Activated T-cell treated with anti-CD3 and anti-CD28 coated beads, Interleukin-2, amount 50 U/mL, for 48 hours (primary cell): ENCODE measurements at places on chromosomes 6 and 20.

- DNase-seq = no peak
Measured at GRCh38 chr6:144478483-144478882, 193.3 kb downstream of the UTRN start.

DNA sequence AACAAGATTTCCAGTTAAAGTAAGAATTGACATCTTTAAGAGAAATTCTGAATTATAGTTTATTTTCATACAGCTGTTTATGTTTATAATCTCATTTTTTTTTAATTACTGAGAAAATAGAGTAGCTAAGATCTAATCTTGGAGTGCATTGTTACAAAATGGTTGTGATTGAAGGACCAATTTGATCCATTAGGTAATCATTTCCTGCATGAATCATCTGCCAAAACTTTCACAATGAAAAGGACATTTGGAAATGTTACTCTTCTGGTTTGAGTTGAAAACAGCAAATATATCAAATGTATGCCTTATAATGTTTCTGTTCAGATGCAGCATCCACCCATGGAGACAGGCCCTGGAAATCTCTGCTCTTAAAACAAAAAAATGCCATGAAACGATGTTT, 19.0 kb downstream of the TUBB2A start:
- no peak for DNase-seq

DNA sequence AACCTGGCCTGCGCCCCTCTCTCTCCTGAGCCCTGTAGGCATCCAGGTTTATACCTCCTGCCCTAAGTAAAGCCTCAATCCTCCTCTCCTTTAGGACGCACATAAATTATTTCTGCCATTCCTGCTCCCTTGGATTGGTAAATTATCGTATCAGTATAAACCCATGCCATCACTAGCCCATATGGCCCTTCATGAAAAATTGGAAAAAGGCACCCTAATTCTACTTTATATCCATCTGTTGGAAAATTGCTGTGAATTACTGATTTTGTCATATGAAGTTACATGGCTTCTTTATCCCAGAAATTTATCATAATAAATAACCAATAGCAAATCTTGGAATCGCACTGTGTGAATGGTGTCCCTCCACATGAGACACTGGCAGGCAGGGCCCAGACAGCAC, 395.2 kb downstream of the PRKN start:
- DNase-seq = no peak

DNA sequence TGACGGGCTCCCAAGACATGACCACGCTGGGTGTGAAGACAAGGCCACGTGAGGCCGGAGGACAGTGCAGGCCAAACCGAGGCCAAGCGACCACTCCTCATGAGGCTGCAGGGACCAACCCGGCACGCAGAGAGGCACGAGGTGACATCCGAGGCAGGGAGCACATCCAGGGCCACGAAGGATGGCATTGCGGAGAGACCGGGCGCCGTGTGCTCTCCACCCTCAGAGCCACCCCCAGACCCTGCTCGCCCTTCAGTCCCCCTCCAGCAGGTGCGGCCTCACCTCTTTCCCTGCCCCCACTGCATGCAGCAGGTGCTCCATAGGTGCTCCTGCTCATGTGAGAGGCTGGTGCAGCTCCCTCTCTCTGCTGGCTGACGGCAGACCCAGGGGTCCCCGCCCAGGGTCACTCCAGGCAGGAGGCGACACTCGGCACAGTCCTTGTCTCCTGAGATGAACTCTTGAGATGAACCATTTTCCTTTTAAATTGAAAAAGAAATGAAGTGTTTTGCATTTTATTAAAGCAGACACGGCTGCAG, 33.8 kb upstream of the CHRNA4 start:
- DNase-seq = no peak

DNA sequence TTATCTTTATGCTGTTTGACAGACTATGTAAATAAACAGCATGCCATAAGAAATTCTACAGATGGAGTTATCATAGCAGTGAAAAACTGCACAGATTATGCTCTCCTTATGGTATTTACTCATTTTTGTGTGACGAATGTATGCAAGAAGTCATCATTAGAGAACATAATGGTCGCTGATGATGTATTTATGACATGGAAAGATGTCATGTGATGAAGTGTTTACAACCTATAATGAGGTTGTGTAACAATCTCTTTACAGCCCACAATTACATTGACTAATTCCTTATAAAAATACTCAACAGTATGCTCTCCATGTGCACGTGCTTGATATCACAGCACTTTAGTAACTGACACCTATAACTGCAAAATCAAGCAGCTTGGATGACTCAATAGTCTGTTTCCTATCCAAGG, 192.4 kb downstream of the BMP2 start:
- DNase-seq = no peak

GRCh38 chr20:46930640-46931339, 36.1 kb downstream of the EYA2 start:
- no peak for DNase-seq

DNA sequence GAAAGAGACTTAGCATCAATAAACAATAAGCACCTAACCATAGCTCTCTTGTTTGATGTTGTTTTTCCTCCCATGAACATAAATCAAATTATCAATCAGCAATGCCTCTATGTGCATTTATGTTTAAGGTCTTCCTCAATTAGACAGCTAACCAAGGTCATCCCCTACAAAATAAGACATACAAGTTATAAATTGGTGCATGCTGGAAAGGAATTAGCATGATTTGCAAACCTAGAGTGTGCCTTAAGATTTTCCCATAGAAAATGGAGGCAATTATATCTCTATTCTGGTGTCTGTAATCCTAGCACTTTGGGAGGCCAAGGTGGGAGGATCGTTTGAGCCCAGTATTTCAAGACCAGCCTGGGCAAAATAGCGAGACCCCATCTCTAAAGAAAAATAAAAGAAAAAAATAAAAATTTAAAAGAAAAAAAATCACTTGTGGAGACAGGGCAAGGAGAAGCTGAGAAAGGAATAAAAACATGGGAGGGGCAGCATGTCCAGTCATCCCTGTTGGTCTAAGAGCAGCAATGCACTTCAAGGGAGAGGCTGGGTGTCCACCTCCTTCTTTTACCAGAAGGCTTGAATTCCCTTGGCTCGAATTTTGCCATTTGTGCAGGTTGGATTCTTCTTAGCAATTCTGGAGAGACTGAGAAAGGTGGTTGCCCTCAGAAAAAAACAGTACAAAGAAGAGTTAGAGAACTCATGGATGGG, 9.3 kb upstream of the SLPI start:
- DNase-seq = no peak

- no peak for DNase-seq
Measured at GRCh38 chr6:84775751-84776150, 11.4 kb upstream of the TBX18 start.
